Ascending aorta (tissue), 2 donors: ENCODE measurements at places on chromosomes 4 and X.

- DNase-seq, result no peak
Observed at GRCh38 chrX:65925005-65925404, 114.9 kb downstream of the VSIG4 start.

DNA sequence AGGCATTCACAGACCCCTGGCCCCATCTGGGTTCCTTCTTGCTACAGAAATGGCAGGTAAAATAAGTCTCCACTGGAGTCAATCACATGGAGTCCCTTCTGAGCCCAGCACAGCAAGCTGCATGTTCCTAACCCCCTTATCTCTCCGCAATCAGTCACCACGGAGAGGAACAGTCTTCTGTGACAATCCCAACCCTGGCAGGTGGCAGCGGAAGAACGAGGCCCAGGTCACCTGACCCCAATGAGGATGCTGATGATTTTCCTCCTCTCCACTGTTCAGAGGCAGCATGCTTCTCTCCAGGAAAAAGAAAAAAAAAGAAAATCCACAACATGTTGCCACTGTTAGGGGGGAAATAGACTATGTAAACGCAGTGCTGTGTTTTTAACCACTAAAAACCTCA is 50.1 kb downstream of the TSPAN5 start:
- DNase-seq, result no peak

DNA sequence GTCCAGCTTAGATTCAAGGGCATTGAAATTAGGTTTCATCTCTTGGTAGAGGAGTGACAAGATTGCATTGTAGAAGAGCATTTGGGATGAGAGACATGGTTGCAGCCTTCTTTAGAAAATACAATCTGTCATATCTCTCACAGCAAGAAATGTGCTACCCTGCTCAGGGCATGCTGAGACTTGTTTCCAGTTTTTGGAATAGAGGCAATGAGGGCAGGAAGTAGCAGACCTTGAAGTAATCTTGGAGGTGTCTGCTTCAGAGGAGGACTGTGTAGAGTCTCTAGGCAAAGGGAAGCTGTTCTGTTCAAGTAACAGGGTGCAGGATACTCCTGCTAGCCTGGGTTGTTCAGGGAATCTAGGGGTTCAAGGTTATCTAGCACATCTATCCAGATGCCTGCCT is 116.1 kb upstream of the ZNF827 start:
- DNase-seq, result no peak

DNA sequence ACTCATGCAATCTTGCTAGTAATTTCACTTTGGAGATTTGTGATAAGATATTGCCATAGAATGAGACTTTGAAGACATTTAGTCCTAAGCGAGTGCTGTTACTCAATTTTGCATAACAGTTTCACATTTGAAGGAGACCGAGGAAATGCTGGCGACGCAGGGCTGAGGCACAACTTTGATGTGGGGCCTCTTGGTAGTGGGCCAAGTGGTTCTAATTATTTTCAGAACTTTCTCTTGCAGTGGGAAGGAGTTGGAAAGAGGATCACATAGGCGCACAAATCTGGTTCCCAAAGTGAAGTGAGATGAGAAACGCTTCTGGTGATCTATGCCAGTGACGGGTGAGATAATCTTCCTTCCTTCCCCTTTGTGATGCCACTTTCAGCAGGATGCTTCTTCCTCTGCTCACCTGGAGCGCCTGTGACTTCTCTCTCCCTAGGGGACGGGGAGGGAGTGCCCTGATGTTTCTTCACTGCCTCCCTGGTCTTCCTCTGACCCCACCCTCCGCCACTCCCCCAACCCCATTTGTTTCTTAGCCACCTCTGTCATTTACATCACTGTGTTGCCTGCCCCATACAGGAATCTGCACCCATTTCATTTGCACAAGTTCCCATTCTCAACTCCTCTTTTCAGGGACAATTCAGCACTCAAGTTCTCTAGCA is 138.9 kb upstream of the MID1 start:
- no peak for DNase-seq

DNA sequence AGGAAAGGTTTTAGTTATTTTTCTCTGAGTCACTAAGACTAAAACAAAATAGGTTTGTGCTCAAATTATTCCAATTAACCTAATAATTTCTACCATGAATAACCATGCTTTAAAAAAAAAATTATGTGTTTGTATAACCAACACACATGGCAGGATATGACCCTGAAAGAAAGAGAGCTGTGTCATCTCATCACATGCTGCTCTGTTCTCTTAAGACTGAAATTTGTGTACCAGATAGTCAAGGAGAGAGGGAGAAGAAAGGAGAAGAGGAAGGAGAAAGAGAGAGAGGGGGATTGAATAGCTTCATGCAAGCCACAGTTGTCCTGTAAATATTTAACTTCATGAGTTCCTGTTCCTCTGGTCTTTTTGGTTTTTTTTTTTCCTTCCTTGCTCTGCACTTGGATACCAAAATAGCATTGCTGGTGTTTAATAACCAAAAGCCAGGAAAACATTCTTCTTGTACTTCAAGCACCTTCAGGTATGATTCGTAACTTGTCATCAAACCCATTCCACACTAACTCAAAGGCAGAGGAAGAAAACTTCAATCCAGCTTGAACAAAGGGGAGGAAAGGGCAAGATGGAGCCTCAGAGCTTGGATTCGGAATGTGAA is 6.4 kb upstream of the PROM1 start:
- no peak for DNase-seq

DNA sequence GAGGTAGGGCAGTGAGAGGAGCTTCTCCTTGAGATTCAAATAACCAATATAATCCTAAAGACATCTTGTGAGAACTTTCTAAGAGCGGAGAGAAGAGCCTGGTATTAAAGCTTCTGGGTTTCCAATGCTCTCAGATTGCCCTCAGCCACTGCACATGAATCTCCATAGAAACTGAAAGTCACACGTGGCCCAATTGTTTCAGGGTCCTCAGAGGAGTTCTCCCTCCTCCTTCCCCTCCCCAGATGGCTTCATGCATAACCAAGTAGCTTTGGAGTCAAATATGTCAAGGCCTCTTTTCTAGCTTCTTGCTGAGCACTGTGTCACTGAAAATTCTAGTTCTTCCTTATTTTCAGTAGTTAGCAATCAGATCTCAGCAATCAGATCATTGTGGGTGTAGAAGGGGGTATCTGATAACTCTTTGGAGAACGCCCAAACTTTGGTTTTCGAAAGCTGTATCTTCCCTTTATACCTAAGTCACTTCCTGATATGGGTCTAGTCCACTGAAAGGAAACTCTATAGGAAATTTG is 2.2 kb downstream of the BTK start:
- DNase-seq, result no peak

DNA sequence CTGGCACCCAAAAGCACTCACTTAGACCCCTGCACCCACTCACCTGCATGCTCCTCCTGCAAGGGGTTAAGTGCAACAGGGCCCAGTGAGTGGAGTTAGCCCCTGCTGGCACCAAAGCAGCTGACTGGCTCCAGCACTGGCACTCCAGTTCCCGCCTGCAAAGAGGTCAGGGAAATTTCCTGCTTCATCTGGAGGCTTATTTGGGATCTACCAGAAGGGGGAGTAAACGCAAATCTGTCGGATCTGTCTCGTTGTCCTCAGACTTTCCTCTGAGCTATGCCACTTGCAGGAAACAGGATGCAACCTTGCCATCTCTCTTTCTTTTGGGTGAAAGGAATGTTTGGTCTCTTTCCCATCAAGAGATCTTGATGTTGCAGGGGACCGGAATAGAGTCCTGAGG is 435.6 kb downstream of the PCDH10 start:
- DNase-seq, result no peak

DNA sequence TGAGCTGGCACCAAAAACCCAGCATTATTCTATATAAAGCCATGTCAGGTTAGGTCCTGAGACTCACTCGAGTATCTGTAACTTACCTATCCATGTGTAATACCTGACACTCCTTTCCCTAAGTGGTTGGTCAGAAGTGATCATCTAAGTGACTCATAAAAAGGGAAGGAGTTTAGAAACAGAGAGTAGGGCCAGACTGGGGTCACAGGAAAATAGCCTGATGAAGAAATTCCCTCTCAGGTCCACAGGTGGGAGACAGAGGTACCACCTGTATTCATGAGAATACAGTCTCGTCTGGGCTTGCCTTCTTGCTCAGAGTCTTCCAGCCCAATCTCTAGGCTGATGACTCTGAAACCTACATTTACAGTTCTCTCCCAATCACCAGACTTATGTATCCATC is 161.8 kb upstream of the MAP3K15 start:
- DNase-seq, result no peak

GRCh38 chr4:24330172-24330571 is 254.2 kb downstream of the DHX15 start:
- no peak for DNase-seq

DNA sequence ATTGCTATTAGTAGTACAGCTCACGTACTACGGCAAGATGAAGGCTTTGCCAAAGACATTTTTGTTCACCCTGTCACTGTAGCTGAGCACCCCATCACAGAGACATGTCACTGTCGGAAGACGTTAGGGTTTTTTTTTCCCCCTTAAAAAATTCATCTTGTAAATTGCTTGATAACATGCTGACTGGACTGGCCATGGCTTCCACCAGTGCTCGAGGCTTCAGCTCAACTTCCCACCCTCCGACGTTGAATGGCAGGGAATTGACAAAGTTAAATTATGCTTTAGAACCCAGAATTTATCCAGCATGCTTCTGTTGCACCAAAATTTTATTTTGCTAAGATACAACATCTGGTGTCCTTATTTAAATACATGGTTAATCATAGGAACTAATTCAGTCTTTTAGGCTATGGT is 707 bp upstream of the OTUD4 start:
- no peak for DNase-seq

DNA sequence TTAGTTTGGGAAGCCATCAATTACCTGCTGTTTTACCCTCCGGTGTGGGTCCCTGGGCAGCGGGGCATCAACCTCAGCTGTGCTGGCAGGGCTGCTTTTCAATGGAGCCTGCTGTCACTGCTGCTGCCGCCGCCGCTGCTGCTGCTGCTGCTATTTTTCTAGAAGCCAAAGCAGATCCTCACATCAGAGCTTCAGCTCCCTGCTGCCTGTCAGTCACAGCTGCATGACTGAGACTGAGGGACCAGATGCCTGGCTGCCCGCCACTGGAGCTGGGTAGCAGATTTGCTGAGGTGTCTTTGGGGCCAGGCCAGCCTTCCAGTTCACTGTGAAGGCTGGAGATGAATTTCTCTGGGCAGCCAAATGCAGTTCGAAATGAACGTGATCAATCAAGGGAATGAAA is 200.3 kb upstream of the NHS start:
- no peak for DNase-seq

GRCh38 chrX:129792586-129793291 is 13.0 kb downstream of the SASH3 start:
- no peak for DNase-seq

- DNase-seq, result no peak
Observed at GRCh38 chr4:43330288-43330687, 437.8 kb downstream of the GRXCR1 start.

DNA sequence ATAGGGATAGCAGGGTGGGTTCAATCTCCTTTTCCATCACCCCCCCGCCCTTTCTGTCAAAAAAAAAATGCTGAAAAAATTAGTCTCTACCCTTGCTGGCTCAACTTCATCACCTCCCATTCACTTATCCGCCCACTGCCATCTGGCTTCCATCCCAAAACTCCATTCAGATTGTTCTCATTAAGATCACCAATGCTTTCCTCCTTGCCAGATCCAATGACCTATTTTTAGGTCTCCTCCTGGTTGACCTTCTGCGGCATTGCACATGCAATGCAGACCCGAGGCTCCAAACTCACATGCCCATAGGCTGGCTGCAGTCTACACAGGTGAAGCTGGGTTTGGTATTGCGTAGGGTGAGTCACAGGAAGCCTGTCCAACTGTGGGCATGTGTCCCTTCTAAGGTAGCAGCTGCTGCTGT is 21.1 kb upstream of the STIM2 start:
- DNase-seq, result no peak

GRCh38 chr4:178339769-178340168 is 897.5 kb upstream of the AGA start:
- DNase-seq, result no peak

- DNase-seq, result no peak
Observed at GRCh38 chr4:130850019-130850524, 1754.1 kb downstream of the C4orf33 start.

GRCh38 chrX:129665916-129666644 is 11.3 kb upstream of the APLN start:
- peak; percentile 75 for DNase-seq

- no peak for DNase-seq
Observed at GRCh38 chrX:70301716-70302115, 11.8 kb downstream of the KIF4A start.

DNA sequence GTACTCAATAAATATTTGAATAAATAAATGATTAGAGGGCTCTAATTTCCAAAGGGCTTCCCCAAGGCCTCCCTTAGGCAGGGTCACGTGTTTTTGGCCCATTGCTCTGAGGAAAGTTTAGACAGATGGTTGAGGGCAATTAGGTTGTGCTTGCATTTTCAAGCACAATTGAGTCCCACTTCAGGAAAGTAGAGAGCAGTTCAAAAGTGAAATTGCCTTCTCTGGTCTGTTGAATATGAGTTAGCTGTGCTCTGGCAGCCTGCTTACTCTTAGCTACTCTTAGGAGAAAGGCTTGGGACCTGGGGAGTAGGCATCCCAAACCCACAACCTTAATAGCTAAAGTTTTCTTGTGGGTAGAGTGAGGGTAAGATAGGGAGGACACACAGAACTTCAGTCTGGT is 9.0 kb upstream of the DRP2 start:
- DNase-seq, result no peak

DNA sequence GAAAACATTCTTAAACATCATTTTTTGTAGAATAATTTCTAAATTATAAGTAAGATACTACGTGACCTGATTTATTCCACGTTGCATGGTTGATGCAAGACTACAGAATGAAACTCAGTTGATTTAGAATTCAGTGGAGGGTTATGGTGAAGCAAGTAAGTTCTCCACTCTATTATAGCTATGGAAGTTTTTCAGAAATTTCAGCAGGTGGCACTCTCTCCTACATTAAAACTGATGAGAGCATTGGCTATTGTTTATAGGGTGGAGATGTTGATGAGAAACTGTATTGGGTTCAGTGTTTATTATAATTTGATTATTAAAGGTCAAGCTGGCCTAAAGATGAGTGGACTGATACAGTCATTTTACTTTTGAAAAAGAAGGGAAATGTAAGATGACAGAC is 88.0 kb downstream of the FNIP2 start:
- DNase-seq, result no peak

DNA sequence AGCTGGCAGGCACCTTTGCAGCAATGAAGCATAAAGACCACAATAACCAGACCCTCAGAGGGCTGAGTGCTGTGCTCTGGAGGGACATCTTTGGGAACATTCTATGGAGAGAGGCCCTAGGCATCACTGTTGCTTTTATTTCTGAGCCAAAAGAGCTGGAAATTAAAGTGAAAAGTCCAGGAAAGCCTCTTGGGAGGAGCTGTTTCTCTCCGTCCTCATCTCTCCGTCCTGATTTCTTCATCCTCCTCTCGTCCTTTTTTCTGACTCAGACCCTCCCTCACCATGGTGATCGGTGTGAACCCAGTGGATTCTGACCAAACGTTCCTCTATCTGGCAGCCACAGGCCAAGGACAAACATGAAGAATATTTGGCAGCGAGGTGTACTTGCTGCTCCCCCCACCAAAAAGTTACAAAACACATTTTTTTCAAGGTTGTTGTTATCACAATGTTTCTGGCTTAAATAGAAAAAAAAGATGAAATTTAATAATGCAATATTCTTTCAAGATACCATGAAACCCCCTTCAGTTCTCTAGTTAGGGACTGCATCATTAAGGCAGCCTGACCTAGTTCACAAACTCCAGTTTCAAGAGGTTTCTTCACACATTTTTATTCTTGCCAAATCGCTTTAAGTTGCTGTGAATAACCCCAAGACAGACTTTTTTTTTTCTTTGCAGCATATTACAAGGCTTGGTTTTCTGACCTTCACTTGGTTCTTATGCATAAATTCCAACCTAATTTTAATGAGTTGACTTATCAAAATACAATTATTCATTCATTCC is 80.2 kb downstream of the SCD5 start:
- DNase-seq, result no peak
